Right ventricle myocardium inferior (tissue), 1 donor: ENCODE measurements at places on chromosomes 11 and 22. TPM values are rescaled to one million over a fixed set of nuclear protein-coding genes. Genes with fewer than 3 reads are reported as not detected.

- DNase-seq: no peak
Observed at GRCh38 chr22:48899523-48900326, 927.9 kb downstream of the BRD1 start.

DNA sequence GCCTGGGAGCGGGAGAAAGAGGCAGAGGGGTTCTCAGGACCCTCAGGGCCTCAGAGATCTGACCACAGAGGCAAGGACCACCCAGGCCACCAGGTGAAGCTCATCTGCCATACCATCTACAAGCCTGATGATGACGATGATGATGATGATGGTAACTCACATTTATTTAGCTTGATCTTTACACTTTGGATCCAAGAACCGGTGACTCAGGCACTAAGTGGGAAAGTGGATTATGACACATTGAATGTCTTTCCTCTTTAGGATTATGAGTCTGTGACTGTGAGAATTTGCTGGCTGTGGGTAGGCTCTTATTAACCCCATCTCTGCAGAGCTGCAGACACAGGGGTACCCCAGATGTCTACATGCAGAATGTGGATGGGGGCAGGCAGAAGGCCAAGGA lies 110.3 kb downstream of the DSCAML1 start:
- no peak for DNase-seq

GRCh38 chr11:3220101-3220500 lies 1.5 kb upstream of the MRGPRG start:
- DNase-seq: no peak

The PTPRJ gene
- 7.2 TPM for total RNA-seq

The SYNGR1 gene
- 40.5 TPM for total RNA-seq

The LSP1 gene
- total RNA-seq: 22.5 TPM

The VWCE gene
- 1.0 TPM for total RNA-seq

The IFITM1 gene
- total RNA-seq: 125 TPM
